SK-N-SH (cell line): ENCODE measurements at places on chromosomes 16 and 17. TPM values are rescaled to one million over a fixed set of nuclear protein-coding genes. Genes with fewer than 3 reads are reported as not detected.

DCAF7 gene
- polyA plus RNA-seq, result 54.6 and 63.5 TPM in 2 replicates

SLC26A11 gene
- polyA plus RNA-seq, result 32.7 and 35.9 TPM in 2 replicates

NPIPA7 gene
- polyA plus RNA-seq, result 16.7 and 26.9 TPM in 2 replicates

ODF4 gene
- polyA plus RNA-seq, result not detected in 2 replicates

NTN1 gene
- 0.03 and 0.05 TPM in 2 replicates for polyA plus RNA-seq

USP22 gene
- polyA plus RNA-seq, result 142 and 172 TPM in 2 replicates

COL1A1 gene
- 265 and 1,461 TPM in 2 replicates for polyA plus RNA-seq

EPX gene
- 0.02 TPM in 1 of 2 replicates, not detected in the other for polyA plus RNA-seq

KRT33B gene
- polyA plus RNA-seq, result 0.08 TPM in 1 of 2 replicates, not detected in the other

DNA sequence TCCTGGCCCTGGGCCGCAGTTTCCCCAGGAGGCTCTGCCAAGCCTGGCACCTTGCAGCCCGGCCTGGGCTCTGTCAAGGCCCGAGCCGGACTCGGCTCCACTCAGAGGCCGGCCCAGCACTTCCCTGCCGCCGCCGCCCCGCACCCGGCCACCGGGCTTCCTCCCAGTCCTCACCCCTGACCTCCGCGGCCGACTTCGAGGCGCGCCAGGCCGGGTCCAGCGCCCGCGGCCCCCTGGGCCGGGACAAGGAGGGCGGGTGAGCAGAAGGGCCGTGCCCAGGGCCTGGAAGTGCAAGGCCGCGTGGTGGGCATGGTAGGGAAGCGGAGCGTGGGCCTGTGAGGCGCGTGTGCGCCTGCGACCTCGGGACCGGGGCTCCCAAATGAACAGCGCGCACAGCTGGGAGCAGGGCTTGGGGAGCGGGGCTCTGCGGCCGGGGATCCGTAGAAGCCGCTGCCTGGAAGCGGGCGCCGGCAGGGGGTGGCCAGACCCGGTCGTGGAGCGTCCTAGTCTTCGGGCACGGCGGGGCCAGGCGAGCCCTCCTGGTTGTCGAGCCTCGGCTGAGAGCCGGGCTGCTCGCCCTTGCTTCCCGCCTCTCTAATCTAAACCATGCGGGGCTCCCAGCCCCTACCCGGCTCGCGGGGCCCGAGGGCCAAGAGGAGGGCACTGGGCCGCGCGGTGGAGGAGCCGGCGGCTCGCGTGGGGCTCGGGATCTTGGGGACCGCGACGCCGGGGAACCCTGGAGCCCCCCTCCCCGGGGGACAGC, 503 bp upstream of the TBX4 start:
- DNase-seq, result no peak

DNA sequence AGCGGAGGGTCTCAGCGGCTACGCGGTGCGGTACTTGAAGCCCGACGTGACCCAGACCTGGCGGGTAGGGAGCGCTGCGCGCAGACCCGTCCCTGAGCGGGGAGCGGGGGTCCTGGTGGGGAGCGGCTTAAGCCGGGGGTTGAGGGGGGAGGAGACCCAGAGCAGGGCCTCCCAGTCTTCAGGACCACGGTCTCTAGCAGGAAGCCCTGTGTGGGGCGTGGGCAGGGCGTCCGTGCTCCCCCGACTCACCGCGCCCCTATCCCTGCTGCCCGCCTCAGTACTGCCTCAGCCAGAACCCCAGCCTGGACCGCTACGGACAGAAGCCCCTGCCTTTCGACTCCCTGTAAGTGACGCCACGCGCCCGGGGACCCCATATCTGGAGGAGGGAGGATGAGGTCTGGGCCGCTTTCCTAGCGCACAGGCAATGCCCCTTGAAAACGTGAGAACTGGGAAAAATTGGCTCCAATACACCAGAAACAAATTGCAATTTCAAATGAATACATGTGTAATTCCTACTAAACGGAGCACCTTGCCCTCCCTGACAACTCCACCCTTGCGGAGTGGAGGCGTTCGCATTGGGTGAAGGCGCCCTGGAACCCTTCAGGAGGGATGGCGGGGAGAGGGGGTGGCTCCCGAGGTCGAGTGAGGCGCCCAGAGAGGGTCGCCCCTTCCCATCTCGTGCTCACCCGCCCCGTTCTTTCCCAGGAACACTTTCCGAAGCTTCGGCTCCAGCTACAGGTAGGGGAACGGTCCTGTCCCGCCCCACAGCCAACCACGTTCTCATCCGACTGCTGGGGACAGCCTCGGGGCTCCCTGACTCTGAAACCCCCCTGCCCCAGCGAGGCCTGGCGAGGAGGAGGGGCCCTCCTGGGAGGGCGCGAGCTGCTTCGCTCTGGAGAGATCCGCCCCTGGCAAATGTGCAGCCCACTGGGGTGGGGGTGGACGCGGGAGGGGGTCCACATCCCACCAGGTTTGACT, 14.6 kb upstream of the CNGB1 start:
- peak; percentile 90 for DNase-seq

DNA sequence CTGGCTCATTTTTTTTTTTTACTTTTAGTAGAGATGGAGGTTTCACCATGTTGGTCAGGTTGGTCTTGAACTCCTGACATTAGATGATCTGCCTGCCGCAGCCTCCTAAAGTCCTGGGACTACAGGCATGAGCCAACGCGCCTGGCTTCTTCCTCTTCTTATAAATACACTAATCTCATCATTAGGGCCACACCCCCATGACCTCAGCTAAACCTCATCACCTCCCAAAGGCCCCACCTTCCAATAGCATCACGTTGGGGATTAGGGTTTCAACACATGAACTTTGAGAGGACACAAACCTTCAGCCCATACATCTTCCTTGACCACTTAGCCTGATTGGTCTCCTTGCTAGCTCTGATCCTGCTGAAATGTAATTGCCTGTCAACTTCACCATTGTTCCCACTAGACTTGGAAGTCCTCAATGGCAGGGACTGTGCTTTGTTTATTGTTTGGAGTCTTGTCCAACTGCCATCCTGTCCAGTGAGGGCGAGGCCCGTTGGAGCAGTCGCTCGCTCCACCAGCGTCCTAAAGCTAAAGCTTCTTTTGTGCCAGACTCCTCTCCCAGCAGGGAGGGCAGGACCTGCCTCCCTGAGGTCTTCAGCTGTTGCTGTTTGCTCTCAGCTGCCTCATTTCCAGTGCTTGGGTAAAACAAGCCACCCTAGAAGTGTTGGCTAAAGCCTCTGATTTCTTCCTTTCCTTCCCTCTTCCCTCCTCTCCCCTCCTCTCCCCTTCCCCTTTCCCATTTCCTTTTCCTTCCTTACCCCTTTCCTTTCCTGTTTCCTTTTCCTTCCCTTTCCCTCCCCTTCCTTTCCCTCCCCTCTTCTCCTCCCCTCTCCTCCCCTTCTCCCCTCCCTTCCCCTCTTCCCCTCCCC, 85.3 kb downstream of the HAPSTR1 start:
- DNase-seq, result no peak

- DNase-seq, result peak; percentile 44
Measured at GRCh38 chr17:77320044-77320440, 179.3 kb downstream of the SEC14L1 start.

- DNase-seq, result no peak
Measured at GRCh38 chr17:27846042-27846655, 45.8 kb upstream of the NOS2 start.

- DNase-seq, result no peak
Measured at GRCh38 chr17:41654678-41655607, 30.6 kb upstream of the KRT17 start.

GRCh38 chr16:48561960-48562393, 48.0 kb downstream of the N4BP1 start:
- DNase-seq, result no peak

DNA sequence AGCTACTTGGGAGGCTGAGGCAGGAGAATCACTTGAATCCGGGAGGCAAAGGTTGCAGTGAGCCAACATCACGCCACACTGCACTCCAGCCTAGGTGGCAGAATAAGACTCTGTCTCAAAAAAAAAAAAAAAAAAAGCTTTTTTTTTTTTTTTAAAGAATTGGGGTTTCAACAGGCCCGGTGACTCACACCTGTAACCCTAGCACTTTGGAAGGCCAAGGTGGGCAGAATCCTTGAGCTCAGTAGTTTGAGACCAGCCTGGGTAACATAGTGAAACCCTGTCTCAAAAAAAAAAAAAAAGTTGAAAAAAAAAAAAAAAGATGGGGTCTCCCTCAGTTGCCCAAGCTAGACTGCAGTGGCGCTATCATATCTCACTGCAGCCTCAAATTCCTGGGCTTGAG, 6.6 kb upstream of the HEXIM2 start:
- DNase-seq, result no peak

DNA sequence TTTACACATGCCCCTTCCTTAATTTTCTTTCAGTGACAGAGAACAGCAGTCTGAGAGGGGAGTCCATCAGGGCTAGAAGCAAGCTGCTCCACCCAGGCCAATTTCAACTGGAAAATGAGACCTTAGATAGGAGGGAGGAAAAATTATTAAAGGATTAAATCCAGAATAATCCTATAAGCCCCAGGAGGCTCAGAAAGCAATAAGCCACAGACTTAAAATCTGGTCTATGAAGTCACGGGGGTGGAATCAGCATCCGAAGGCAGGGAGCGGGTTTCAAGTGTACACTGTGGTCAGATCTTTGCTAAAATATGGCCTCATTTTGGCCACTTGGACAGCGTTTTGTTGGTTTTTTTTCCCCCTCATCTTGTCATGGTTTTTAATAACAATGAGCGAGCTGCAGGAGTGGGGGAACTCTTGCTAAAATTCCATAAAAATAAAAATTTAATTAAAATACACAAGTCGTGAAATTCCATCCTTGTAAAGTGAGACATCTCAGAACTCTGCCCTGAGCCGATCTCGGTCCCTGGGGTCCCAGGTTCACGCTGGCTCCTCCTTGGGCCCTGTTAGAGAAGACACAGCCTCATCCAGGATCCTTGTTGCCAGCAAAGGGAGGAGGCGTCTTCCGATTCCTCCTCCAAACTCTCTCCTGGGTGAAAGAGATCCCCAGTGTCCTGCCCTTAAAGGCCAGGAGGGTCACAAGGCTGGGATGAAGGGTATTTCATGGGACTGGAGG, 51.6 kb upstream of the ETV4 start:
- DNase-seq, result no peak

DNA sequence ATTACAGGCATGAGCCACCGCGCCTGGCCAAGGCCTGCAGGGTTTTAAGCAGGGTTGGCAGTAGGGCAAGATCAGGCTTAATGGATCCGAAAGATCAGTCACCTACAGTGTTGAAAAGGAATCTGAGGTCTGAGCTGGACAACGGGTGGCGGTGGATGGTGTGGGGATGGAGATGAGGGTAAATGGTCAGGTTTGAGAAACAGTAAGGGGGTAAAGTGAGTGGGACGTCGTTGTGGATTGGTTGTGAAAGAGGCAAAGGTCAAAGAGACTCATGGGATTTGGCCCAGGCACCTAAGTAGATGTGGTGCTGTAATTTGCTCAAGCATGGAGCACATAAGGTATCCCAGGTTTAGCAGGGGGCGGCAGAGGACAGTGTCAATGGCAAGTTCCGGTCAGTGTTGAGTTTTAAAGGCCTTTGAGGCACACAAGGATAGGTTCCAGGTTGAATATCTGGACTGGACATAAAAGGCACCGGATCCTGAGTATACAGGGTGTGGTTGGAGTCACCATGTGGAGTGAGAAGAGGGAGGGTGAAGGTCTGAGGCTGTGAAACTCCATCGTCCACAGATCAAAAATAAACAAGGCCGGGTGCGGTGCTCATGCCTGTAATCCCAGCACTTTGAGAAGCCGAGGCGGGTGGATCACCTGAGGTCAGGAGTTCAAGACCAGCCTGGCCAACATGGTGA, 1.1 kb upstream of the SLC16A5 start:
- no peak for DNase-seq

DNA sequence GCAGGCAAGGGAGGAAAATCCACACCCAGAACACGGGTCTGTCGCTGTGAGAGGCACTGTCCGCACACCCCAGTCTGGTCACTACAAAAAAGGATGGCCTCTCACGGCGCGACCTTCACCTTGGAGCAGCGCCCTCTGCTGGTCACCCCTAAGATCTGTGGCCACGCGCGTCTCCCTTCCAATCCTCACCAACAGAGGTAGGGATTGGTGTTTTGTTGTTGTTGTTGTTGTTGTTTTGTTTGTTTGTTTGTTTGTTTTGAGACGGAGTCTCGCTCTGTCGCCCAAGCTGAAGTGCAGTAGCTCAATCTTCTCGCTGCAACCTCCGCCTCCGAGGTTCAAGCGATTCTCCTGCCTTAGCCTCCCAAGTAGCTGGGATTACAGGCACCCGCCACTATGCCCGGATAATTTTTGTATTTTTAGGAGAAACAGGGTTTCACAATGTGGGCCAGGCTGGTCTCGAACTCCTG, 15.0 kb upstream of the C17orf58 start:
- DNase-seq, result peak; percentile 78

GRCh38 chr16:16850274-16850673, 471.3 kb downstream of the NPIPA7 start:
- no peak for DNase-seq

GRCh38 chr16:13254998-13255614, 353.7 kb downstream of the SHISA9 start:
- no peak for DNase-seq

GRCh38 chr17:47789611-47790561, 31.7 kb downstream of the OSBPL7 start:
- peak; percentile 96 for DNase-seq

GRCh38 chr16:52624891-52625290, 77.9 kb upstream of the TOX3 start:
- no peak for DNase-seq

DNA sequence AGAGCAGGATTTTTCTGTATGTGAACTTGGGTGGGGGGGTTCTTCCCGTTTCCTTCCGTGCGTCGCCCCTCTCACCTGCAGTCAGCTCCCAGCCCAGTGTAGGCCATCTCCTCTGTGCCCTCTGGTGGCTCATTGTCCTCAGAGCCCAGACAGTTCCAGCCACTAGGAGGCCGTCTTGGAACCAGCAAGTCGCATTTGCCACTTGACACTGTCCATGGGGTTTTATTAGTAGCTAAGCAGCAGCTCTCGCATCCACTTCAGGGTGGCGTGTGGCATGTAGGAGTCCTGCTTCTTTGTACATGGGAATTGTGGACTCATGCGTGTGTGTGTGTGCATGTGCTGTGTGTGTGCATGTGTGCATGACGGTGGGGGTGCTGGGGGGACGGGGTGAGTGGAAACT, 74.0 kb downstream of the SEC14L1 start:
- DNase-seq, result peak; percentile 77

DNA sequence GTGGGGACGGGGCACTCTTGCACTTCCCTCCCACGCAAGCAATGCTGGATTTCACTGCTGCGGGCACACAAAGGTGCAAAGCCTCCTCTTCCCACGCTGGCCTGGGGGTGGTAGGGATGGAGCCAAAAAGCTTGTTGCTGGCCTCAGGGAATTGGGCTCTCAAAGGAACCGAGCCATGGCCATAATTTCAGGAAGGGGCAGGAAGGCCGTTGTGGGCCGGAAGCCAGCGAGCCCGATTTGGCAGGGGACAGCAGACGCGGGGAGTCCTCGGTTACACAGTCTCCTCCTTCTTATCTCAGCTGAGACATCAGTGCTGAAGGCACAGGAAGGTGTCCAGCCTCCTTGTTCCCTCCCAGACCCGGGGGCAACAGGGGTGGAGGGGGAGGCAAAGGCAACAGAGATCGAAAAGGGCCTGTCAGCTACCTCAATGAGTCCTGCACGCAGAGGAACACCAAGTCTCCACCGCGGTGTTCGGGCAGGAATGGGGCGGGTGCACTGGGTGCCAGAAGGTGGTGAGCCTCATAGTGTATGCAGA, 59.5 kb downstream of the SLFN11 start:
- peak; percentile 2 for DNase-seq

- DNase-seq, result no peak
Measured at GRCh38 chr16:778909-779527, 9.2 kb downstream of the RPUSD1 start.

GRCh38 chr16:83031524-83031923, 404.8 kb downstream of the CDH13 start:
- no peak for DNase-seq
